ENCODE measurements at places on chromosomes 13 and 19.

GRCh38 chr13:50509771-50510441 lies 333.6 kb downstream of the DLEU7 start:
- DNase-seq, result no peak

DNA sequence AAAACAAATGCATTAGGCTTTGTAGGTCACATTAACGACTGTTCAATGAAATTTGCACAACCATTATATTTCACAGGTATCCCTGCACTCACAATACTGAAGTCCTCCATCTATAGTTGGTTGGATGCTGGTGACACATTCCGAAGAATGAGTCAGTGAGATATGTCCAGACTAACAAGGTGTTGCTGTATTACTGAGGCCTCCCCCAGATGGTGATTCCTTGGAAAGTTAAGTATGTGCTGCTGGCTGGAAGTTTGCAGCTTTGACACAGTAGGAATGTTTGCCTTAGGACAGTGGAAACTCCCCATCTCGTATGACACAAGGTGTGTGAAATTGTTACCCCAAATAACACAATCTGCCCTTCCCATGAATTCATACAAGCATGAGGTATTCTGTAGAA lies 46.6 kb downstream of the FGF14 start:
- DNase-seq, result no peak

DNA sequence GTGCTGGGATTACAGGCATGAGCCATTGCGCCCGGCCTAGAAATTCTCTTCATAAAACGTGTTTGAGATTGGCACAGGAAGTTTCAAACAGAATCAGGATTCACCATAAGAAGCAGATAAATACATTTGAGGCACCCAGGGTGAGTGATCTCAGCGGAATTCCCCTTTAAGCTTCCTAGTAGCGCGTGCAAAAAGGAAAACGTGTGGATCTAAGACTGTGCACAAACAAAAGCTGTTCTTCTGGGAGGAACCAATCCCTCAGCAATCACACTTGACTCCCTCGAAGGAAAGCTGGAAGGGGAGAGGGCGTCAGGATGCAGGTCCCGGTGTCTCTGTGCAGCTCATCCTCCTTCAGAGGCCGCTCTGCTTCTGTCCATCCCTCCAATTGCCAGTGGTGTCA lies 15.5 kb downstream of the MCF2L start:
- DNase-seq, result no peak

- no peak for DNase-seq
Observed at GRCh38 chr19:19271828-19272599, 1.1 kb downstream of the TM6SF2 start.

- DNase-seq, result no peak
Observed at GRCh38 chr13:103757361-103757760, 691.1 kb upstream of the SLC10A2 start.

GRCh38 chr13:79812070-79812850 lies 331.3 kb downstream of the NDFIP2 start:
- DNase-seq, result no peak

GRCh38 chr13:48234566-48235340 lies 1.7 kb downstream of the ITM2B start:
- no peak for DNase-seq

GRCh38 chr13:46361276-46361934 lies 25.6 kb downstream of the RUBCNL start:
- no peak for DNase-seq

DNA sequence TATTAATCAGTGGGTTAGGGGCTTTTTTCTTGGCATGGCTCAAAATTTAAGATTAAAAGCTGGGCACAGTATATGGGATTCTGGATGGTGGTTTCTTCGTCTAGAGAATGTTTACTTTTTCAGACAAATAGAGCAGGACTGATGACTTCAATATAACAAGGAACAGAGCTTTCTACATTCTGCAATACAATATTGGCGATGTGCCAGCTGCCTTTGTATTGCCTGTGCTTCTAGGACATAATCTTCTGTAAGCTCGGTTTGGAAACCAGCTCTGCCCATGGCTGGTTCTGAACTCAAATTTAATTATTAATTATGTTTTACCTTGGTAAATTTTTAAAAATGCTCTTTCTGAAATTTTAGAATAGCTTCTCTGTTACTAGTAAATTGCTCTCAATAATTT lies 139.1 kb upstream of the TRPC4 start:
- DNase-seq, result no peak

DNA sequence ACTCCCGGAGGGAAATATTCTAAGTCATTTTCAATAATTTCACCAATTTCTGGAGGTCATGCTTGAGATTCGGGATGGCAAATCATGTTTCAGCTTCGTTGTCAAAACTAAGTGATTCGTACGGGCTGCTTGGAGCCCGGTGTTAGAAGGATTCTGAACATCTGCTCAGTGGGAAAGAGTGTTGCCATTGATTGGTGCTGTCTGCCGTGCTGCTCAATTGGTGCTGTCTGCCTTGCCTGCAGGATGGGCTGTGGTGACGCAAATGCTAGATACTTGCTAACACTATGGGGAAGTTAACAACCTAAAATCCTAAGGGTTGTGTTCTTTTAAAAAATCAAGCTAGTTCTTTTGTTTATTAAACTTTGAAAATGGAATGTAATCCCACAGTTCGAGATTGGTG lies 17.3 kb upstream of the CACNG8 start:
- DNase-seq, result peak; percentile 21

GRCh38 chr13:108281901-108282300 lies 12.4 kb downstream of the TNFSF13B start:
- no peak for DNase-seq
